ENCODE measurements at places on chromosomes 13 and 19.

- no peak for DNase-seq
These were observed 66.9 kb upstream of the CACNA1A start for GRCh38 chr19:13573056-13573667.

- peak; percentile 46 for DNase-seq
These were observed 52.8 kb downstream of the SPTBN4 start for GRCh38 chr19:40519352-40520322.

- DNase-seq, result no peak
These were observed 180.5 kb upstream of the PCDH9 start for GRCh38 chr13:67410645-67411044.

GRCh38 chr19:47497050-47497766 lies 13.2 kb upstream of the KPTN start:
- no peak for DNase-seq

DNA sequence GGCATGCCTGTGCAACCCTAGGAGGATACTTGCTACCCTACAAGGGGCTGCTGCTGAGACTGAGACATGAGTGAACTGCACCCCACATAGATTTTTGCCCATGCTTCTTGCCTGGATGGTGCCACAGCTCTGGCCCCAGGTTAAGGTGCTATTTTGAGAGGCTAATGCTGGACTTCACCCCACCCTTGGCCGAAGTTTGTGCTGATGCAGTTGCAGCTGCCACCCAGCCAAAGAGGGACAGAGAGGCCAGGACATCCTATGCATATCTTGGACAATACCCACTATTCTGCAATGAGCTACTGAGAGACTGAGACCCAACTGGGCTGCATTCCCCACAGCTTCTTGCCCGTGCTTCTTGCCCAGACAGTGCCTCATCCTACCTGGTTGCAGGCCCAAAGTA lies 34.6 kb downstream of the NHLRC3 start:
- DNase-seq, result no peak

DNA sequence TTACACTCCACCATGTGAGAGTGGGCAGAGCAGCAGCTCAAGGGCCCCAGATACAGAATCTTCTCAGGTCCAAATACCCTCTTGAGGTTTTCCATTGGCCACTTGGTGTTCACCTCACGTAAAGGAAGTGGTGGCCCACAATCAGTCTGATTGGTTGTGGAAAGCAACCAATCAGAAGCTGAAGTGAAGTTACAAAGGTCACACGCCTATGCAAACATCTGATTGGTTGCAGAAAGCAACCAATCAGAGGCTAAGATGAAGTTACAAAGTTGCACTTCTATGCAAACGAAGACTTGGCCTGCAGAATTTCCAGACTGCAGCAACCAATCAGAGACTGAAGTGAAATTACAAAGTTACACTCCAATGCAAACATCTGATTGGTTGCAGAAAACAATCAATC lies 14.3 kb upstream of the TM9SF2 start:
- DNase-seq, result no peak

DNA sequence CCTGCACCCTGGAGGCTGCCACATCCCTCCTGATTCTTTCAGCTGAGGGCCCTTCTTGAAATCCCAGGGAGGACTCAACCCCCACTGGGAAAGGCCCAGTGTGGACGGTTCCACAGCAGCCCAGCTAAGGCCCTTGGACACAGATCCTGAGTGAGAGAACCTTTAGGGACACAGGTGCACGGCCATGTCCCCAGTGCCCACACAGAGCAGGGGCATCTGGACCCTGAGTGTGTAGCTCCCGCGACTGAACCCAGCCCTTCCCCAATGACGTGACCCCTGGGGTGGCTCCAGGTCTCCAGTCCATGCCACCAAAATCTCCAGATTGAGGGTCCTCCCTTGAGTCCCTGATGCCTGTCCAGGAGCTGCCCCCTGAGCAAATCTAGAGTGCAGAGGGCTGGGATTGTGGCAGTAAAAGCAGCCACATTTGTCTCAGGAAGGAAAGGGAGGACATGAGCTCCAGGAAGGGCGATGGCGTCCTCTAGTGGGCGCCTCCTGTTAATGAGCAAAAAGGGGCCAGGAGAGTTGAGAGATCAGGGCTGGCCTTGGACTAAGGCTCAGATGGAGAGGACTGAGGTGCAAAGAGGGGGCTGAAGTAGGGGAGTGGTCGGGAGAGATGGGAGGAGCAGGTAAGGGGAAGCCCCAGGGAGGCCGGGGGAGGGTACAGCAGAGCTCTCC lies 6.9 kb upstream of the CEACAM5 start:
- peak; percentile 42 for DNase-seq

GRCh38 chr19:42081584-42082203 lies 5.7 kb downstream of the ZNF574 start:
- no peak for DNase-seq

DNA sequence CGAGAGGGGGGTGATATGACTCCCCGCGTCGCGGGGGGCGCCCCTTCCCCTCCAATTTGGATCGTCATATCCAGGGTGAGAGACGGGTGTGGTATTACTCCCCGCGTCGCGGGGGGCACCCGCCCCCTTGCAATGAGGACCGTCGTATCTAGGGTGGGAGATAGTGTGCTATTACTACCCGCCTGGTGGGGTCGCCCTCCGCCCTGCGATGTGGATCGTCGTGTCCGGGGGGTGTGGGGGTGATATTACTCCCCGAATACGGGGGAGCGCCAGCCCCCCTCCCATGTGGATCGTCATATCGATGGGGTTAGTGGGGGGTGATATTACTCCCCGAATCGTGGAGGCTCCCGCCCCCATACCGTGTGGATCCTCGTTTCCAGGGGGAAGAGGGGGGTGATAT lies 29.2 kb upstream of the RGCC start:
- DNase-seq, result peak; percentile 58

- no peak for DNase-seq
These were observed 123.4 kb upstream of the RFC3 start for GRCh38 chr13:33694546-33694945.

DNA sequence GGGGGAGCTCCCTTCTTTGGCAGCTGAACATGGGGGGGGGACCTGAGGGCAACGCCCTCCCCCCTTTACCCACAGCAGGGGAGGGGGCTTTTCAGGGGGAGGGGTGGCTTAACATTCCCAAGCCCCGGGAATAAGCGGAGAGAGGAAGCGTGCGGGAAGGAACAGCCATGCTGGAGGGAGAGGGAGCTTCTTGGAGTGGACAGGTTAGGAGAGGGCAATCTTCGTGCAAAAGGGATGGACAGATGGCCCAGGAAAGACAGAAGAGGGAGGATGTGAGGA lies 10.8 kb downstream of the C19orf81 start:
- DNase-seq, result no peak

- no peak for DNase-seq
These were observed 12.4 kb upstream of the AKAP11 start for GRCh38 chr13:42259515-42259914.

- no peak for DNase-seq
These were observed 9.9 kb downstream of the DNM2 start for GRCh38 chr19:10727685-10728201.

DNA sequence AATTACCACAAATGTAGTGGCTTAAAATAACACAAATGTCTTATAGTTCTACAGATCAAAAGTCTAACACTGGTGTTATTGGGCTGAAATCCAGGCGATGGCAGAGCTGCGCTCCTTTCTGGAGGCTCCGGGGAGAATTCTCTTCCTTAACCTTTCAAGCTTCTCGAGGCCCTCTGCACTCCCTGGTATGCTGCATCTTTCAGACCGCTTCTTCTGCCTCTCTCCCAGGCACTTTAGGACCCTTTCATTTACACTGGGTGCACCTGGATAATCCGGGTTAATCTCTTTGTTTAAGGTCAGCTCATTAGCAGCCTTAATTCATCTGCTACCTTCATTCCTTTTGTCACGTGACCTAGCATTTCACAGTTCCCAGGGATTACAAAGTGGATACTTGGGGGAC lies 211.3 kb upstream of the RFC3 start:
- DNase-seq, result no peak

DNA sequence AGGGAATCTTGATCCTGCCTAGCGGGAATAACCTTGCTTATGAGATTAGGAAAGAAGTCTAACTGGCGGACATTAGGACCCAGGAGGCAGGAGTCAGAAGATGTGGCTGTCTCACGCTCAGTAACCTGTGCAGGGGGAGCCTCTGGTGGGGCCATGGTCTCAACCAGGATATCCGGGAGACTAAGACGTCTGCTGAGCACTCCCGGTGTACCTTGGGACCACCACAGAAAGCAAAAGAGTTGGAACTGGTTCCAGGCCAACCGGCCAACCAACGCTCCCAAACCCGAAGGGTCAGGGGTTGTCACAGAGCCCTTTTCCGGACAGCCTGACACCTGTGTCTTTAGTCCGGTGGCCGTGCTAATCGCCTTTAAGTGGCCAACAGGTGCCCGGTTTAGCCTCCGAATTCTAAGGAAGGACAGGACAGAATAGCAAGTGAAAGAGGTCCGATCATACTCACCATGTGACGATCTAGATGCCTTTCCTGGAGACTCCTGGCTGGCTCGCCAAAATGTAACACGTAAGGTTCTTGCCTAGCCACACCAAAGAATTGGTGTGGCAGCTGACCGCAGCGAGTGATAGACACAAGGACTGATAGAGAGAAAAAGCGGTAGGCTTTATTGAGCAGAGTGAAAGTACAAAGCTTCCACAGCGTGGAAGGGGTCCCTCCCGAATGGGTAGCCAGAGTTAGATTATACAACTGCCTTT lies 103.9 kb upstream of the DIAPH3 start:
- DNase-seq, result no peak

Data from activated CD4-positive, alpha-beta T cell treated with anti-CD3 and anti-CD28 coated beads for 48 hours (primary cell).